ENCODE measurements at places on chromosomes 5 and 9.

GRCh38 chr9:87751423-87751822 lies 25.5 kb downstream of the CTSL start:
- no peak for DNase-seq

GRCh38 chr9:73011181-73011750 lies 58.4 kb upstream of the ALDH1A1 start:
- DNase-seq = no peak

- no peak for DNase-seq
Observed at GRCh38 chr9:124248066-124248465, 9.7 kb upstream of the NEK6 start.

DNA sequence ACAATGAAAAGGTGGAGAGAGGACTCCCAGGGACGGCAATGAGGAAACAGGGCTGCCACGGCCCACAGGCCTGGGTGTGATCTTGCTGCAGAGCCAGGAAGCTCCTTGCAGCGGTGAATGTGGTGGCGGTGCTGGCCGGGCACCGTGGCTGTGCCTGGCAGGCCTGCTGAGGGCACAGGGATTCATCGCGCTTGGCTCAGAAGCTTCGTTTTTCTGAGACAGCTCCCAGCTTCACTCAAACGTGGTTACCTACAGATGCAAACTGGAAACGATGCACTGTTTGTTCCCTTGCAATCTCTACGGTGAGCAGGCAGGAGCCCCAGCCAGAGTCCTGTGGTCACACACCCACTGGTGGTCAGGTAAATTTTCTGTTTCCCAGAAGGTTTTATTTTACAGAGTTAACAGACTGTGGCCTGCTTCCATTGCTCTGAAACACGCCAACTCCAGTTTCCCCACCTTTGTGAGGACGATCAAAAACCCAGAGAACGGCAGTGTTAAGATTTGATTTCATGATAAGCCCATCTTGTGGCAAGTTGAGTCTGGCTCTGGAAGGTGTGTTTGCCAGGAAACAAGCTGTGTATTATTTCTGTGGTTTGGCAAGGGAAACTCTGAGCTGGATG lies 183.9 kb downstream of the AUH start:
- DNase-seq = no peak

GRCh38 chr5:58037899-58038298 lies 422.0 kb downstream of the PLK2 start:
- DNase-seq = no peak

Data from hypothalamus (tissue), 51 donors.